ENCODE measurements at places on chromosomes 16 and 17. TPM values are rescaled to one million over a fixed set of nuclear protein-coding genes. Genes with fewer than 3 reads are reported as not detected.
A peak's percentile ranks its signal among the peaks of the same experiment; 100 is the strongest.

Gene SLC7A5
- total RNA-seq, result 60.4 TPM

Gene TOM1L1
- 40.2 TPM for total RNA-seq

Gene TBX2
- 11.6 TPM for total RNA-seq

- peak; percentile 68 for DNase-seq
Measured at GRCh38 chr17:29582772-29583171, 6.7 kb downstream of the GIT1 start.
